ENCODE measurements at places on chromosomes 5 and 9. TPM values are rescaled to one million over a fixed set of nuclear protein-coding genes. Genes with fewer than 3 reads are reported as not detected.

- no peak for DNase-seq
Measured at GRCh38 chr5:114174837-114175236, 187.0 kb upstream of the KCNN2 start.

DNA sequence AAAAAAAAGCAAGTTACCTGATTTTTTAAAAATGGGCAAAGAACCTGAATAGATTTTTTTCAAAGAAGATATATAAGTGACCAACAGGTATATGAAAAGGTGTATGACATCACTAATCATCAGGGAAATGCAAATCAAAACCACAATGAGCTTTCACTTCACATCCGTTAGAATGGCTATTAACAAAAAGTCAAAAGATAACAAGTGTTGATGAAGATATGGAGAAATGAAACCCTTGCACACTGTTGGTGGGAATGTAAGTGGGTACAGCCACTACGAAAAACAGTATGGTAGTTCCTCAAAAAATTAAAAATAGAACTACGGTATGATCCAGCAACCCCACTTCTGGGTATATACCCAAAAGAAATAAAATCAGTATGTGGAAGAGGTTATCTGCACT lies 134.8 kb downstream of the UGCG start:
- DNase-seq: no peak

- no peak for DNase-seq
Measured at GRCh38 chr5:93845376-93845775, 104.0 kb upstream of the POU5F2 start.

DNA sequence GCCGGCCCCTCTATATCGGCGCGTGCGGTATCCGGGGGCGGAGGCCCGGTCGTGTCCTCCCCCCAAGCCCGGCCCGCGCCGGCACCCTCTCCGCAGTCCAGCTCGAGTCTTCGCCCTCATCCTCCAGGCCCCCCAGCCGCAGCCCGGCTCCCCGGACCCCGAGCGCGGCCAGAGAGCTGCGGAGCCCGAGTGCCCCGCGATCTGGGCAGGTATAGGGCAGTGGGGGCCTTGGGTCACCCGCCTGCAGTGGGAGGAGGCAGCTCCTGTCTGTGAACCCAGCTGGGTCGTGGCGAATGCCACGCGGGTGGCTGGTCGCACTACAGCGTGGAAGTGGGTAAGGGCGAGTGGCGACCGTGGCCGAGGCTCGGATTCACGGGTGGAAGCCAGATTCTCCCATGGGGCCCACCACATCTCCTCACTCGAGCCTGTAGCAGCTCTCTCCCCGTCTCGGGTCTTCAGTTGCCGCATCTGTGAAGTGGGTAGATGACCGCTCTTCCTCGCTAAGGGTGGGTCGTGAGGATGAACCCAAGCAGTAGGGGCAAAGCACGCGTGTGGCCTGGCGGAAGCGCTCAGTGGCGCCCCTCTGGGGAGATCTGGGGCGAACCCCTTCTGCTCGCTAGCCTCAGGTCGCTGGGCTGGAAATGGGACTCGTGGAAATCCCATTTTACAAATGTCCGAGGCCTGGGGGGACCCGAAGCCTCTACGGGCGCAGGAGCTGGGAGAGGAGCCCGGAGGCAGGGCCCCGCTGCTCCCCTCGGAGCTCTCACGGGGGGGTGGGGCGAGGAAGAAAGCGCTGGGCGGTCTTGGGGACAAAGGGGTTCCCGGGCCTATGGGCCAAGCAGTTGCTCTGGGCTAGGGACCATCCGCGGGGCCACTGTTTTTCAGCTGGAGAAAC lies 1.9 kb downstream of the NR5A1 start:
- DNase-seq: peak; percentile 39

DNA sequence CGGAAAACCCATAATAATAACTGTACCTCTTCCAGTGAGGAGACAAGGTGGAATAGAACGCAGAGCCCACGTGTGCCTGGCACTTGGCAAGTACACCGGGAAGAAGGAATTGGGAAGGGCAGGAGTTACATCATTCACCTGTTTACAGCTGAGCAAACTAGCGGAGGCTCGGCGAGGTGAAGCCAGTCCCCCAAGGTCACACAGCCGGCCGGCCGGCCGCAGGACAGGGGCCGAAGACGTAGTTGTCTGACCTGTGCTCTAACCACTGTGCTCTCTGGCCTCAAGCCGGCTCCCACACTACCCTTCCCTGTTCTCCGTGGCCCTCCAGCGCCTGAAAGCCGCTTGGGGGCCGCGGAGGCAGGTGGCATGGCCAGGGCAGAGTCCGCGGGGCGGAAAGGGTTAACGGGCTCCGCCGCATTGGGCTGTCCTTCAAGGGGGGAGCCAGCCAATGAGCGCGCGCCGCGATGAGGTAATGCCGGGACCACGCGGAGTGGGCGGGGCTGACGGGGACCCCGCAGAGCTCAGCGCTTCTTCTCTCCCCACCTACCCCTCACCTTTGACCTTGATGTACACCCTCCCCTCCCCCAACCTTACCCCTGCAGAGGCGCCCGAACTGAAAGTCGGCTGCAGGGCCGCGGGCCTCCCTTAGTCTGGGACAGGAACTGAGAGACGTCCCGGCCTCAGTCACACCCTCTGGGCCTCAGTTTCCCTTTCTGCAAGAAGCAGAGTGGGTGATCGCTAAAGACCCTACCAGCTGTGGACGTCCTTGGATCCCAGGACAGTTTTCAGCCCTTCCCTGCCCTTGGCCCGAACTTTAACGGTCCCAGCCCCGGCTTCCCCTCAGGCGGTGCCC lies 125.1 kb downstream of the C9orf50 start:
- peak; percentile 96 for DNase-seq

DNA sequence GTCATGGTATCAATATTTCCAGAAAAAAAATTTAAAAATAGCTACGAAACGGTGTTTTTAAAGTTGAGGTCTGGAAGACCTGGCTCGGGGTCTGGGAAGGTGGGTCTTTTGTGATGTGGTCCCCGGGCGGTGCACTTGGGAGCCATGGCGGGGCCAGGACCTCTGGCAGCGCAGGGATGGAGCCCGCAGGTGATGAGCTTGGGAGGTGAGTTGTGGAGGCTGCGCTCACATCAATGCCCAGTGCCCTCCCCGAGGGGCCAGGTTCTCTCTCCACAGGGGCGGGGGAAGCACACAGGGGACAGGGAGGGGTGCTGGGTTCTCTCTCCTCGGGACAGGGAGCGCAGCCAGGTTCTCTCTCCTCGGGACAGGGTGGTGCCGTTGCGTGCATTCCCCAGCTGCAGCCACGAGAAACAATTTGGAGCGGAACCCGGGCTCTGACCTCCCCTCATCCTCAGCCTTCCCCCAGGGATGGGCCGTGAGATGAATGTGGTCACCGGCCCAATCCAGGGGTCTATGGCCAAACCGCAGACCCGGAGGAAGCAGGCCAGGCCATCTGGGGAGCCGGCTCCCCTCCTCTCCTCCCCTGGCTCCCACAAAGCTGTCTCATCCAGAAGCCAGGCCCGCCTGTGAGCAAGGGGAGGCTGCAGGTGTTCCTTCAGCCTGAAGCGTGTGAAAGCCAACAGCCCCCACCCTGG lies 25.8 kb downstream of the DBH start:
- no peak for DNase-seq

- DNase-seq: peak; percentile 48
Measured at GRCh38 chr5:151664694-151665585, 21.8 kb downstream of the SPARC start.

- DNase-seq: no peak
Measured at GRCh38 chr9:6214903-6215302, 704 bp upstream of the IL33 start.

- no peak for DNase-seq
Measured at GRCh38 chr5:145203193-145203592, 631.9 kb downstream of the PRELID2 start.

DNA sequence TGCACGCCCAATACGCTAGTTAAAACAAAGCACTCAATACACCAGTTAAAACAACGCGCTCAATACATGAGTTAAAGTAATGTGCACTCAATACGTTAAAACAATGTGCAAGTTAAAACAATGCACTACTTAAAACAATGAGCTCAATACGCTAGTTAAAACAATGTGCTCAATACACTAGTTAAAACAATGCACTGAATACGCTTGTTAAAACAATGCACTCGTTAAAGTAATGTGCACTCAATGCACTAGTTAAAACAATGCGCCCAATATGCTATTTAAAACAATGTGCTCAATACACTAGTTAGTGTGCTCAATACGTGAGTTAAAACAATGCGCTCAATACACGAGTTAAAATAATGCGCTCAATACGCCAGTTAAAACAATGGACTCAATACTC lies 185.0 kb downstream of the TRIO start:
- no peak for DNase-seq

- DNase-seq: no peak
Measured at GRCh38 chr5:96868603-96869371, 7.5 kb upstream of the ERAP2 start.

GRCh38 chr5:125034331-125034730 lies 287.9 kb upstream of the ZNF608 start:
- DNase-seq: no peak

- no peak for DNase-seq
Measured at GRCh38 chr5:67199859-67200258, 3.3 kb upstream of the CD180 start.

- no peak for DNase-seq
Measured at GRCh38 chr5:40502736-40503135, 177.0 kb upstream of the PTGER4 start.

GRCh38 chr5:74641735-74642542 lies 1.4 kb upstream of the ENC1 start:
- DNase-seq: peak; percentile 43

- no peak for DNase-seq
Measured at GRCh38 chr5:55231919-55232270, 1.5 kb downstream of the CCNO start.

- no peak for DNase-seq
Measured at GRCh38 chr5:130109152-130109551, 204.9 kb downstream of the CHSY3 start.

GRCh38 chr5:90554358-90555006 lies 4.1 kb upstream of the ADGRV1 start:
- DNase-seq: no peak

DNA sequence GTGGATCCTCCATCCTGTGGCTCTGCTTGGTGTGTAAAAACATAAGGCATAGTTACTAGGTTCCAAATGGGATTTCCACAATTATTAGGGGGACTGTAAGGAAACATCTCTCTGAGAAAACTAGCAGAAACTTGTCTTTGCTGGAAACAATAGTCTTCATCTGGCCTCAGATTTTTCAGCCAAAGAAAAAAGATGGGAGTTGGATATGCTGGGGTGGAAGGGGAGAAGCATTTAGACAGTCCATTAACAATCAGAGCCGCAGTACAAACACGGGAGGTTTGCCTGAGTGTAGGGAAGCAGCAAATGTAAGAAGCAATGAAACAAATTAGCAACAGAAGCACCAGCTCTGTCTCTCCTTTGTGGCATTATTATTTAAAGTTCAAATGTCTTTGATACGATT lies 402.7 kb upstream of the ZNF608 start:
- no peak for DNase-seq

GRCh38 chr5:180294913-180295555 lies 3.2 kb upstream of the MAPK9 start:
- DNase-seq: no peak

GRCh38 chr9:12253941-12254340 lies 439.2 kb upstream of the TYRP1 start:
- DNase-seq: no peak

DNA sequence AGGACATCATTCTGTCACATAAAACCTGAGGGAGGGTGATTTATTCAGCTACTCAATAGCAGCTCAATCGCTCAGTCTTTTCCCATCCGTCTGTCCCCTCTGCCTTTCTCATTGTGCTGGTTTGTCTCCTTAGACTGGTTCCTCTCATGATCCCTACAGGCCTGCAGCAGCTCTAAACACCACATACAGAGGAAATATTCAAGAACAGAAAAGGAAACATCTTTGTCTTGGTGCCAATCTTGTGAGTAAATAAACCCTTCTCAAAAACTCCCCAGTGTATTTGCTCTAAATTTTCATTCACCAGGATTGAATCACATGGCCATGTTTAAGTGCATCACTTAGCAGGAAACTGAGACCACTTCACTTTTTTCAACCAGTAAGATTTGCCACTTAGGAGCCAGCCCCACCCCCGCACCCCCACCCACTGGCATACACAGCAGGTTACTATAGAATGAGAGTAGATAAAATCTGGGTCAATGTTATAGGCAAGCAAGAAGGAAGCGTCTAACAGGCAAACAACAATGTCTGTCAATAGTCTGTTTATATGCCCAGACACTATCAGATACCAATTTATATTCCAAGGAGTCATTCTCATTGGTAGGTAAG lies 895.5 kb upstream of the DMAC1 start:
- no peak for DNase-seq

- DNase-seq: no peak
Measured at GRCh38 chr5:178280631-178281030, 48.0 kb upstream of the PHYKPL start.

GRCh38 chr5:159050316-159051143 lies 49.2 kb downstream of the EBF1 start:
- DNase-seq: no peak

GRCh38 chr5:137395011-137395755 lies 103.9 kb downstream of the SPOCK1 start:
- no peak for DNase-seq

DNA sequence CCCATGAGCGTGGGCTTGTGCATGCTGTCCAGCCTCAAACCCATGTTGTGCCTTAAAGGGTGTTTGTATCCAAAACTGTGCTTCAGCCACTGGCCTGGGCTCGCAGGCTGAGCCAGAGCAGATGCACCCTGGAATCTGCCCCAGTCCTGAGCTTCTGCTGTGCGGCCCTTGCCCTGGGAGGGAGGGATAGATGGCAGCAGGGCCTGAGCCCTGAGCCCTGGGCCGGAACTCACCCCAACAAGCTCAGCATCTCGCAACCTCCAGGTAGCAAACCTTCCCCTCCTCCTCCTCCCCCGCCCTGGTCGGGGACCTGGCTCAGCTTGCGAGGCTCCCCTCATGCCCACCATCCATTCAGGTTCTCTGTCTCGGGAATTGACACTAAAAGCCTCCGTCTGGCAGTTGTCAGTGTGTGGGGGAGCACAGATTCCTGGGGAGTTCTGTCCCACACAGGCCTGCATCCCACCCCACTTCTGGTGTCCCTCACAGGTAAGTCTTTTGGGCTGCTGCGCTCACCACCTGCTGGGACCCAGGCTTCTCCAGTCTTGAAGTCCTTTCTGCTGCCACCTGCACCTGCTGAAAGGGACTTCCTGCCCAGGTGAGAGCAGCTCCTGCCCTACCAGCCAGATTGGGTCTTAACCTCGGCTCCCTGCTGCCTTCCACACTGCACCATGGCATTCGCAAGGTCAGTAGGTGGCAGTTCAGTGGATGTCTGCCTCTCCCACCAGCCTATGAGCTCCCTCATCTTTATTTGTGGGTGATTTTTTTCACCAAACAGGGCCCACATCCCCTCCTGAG lies 55.2 kb upstream of the OLFM1 start:
- DNase-seq: no peak

The SPIN1 gene
- 36.3 TPM for polyA plus RNA-seq

The TLE4 gene
- polyA plus RNA-seq: 38.9 TPM

The IL13 gene
- not detected for polyA plus RNA-seq

The ADAMTSL2 gene
- polyA plus RNA-seq: 4.1 TPM

The PCDHA1 gene
- 0.08 TPM for polyA plus RNA-seq

The OTP gene
- not detected for polyA plus RNA-seq

The GPX8 gene
- 7.2 TPM for polyA plus RNA-seq

The PCDH12 gene
- polyA plus RNA-seq: 4.0 TPM

The FKBP15 gene
- 16.0 TPM for polyA plus RNA-seq

The PDE6A gene
- 1.5 TPM for polyA plus RNA-seq

The CAVIN4 gene
- polyA plus RNA-seq: not detected

The COL5A1 gene
- 14.1 TPM for polyA plus RNA-seq

The RPL35 gene
- polyA plus RNA-seq: 4,952 TPM

The RGS3 gene
- polyA plus RNA-seq: 64.9 TPM

The FANCG gene
- polyA plus RNA-seq: 5.5 TPM

The LCN9 gene
- polyA plus RNA-seq: not detected

The GNA14 gene
- 1.9 TPM for polyA plus RNA-seq

Measured in adrenal gland (tissue), 19 donors.